ENCODE measurements at places on chromosomes 12 and 14.
A peak's percentile ranks its signal among the peaks of the same experiment; 100 is the strongest.

GRCh38 chr12:100528471-100529127 is 44.9 kb upstream of the GAS2L3 start:
- no peak for DNase-seq

DNA sequence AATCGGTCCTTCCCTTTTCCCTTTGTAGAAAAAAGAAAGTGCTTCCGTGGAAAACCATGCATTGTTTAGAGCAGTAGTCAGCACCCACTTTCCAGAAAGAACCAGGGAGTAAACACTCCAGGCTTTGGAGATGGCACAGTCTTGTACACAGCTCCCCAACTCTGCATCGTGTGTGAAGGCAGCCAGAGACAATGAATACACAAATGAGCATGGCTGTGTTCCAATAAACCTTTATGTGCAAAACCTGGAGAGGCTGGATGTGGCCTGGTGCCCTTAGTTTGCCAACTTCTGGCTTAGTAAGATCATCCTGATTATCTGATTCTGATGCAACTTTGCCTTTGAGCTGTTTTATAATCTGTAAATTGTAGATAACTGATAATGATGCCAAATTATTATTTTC is 463.4 kb upstream of the TMEM132C start:
- DNase-seq = peak; percentile 26

DNA sequence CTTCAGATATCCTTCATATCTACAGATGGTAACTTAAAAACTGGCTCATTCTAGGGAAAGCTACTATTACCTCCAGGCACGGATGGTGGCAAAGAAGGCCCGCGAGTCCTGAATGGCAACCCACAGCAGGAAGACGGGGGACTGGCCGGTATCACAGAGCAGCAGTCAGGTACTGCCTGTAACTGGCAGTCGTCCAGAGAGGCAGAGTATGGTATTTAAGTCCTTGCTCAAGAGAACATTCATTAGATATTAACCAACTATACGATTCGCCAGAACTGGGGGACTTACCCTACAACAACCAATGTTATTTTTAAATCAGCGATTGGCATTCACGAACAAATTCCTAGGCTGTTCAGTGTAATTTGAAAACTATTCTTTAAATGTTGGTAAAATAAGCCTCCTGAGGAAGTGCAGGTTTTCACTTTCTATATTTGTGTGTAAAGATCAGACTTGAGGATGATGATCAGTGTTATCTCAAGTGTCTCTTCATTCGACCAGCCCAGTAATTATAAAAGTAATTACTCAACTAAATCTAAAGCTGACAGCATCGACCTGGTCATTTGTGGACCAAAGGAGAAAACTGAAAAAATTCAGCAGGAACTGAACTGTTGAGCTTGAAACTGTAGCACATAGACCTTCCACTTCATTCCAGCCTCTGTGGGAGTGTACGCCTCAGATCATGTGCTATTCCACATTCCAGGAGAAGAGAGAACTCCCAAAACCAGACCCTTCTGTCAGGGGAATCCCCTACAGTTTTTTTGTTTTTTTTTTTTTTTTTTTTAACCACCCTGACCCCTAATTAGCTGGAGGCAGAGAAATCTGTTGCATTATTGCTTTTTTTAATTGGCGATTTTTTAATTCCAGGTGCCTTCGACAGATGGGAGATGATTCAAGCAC is 75.6 kb downstream of the ESR2 start:
- no peak for DNase-seq

- DNase-seq = peak; percentile 31
Measured at GRCh38 chr12:72277415-72277814, 5.2 kb downstream of the TRHDE start.

DNA sequence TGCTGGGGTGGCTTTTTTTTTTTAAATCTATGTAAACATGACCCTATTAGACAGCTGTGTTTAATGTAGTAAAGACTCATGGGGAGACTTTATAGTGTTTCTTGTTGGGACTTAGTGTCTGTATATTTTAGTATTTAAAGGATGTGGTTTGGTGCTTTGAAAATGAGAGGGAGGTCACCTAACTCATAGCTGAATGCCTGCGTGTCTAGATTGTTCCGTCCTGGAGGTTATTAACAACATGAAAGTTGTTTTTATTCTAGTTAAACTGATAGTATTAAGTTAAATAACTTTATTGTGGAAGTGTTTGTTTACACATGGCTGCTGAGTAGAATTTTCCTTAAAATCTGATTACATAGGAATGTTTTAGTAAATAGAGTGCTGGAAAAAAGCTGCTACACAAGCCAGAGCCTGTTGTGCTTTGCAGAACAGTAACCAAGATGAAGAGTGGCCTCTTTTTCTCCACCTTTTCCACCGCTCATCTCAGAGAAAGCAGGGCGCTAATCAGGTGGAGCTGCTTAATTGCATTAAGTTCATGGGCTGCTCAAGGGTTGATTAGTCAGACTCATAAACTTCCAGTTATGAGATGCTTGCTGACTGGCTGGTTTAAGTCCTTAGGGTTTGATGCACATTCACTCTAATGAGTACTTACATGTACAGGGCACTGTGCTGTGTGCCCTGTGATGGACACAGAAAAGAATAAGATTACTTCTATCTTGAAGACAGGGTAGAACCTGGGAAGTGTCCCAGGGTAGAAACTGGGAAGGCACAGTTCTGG is 62.7 kb downstream of the FBXO34 start:
- peak; percentile 19 for DNase-seq

DNA sequence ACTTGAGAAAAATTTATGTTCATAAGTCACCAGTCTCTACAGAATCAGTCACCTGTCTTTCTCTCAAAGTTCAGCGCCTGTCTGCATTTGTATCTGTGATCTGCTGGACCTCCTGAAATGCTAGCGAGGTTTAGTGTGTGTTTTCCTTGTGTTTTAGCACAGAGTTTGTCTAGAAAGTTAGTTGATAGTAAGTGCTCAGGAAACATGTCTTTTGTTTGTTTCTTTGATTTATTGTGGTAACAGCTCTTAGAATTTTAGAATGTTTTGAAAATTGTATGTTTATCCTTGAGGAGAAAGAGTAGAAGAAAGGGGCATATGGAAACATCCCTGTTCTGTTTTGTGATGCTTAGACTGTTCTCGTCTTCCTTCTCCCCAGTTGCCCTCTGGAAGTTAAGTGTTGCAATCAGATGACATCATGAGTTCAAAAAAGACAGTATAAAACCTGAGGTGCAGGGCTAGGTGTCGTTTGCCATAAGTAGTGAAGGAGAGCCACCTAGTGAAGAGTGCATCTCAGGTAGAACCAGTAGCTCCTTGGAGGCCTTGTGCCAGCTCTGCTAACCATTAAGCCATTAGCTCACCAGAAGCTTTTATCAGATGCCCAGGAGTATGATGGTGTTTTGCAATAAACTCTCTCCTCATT is 44.8 kb downstream of the FBXW8 start:
- peak; percentile 7 for DNase-seq

DNA sequence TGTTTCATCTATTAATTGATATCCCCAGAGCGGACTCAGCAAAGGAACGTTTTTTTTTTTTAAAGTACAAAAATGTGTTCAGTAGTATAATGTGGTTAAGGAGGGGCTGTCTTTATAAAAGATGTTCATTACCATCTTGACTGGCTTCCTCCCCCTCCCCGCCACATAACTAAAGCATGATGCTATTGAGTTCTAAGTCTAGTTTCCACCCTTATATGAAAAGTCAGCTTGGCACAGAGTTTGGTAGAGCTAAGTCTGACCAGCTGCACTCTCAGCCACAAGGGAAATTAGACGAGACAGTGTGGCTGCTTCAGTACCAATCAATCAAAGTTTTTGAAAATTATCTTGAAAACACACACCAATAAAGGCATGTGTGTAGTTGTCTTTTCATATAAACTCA is 1.9 kb upstream of the MYBPC1 start:
- no peak for DNase-seq

DNA sequence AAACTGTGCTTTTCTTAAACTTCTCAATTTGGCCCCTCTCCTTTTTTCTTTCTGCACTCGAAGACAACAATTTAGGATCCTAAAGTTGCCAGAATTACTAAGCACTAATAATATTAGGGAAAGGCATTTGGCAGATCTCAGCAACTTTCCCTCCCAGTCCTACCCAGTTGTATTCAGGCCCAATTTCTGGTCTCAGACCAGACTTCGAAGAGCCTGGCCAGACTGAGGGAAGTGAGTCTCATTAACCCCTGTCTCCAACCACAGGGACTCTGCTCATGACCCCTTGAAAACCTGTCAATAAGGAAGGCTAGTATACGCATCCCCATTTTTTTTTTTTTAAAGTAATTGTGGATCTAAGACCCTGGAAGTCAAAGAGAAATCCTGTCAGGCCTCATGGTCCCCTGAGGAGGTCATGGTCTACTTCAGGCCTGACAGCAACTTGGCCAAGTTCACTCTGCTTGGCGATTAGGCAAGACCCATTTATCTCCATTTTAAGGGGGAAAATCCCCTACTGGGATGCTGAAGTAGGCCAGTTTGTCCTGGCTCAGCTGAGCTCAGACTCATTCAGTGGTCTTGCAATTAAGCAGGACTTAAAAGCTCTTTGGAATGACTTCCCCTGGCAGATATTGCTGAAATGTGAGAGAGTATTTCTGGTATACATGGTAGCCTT is 521.0 kb downstream of the FUT8 start:
- DNase-seq = no peak

Measured in fibroblast of skin of right quadriceps (primary cell).